Stimulated activated CD8-positive, alpha-beta memory T cell treated with anti-CD3 and anti-CD28 coated beads, Interleukin-7, amount 100 ng/mL, for 1 hour (primary cell): ENCODE measurements at places on chromosomes 12 and 14.

- DNase-seq, result no peak
Observed at GRCh38 chr14:31582836-31583452, 21.7 kb downstream of the NUBPL start.

- no peak for DNase-seq
Observed at GRCh38 chr12:121811434-121812319, 7.9 kb downstream of the SETD1B start.

- no peak for DNase-seq
Observed at GRCh38 chr12:64780531-64781279, 21.5 kb upstream of the GNS start.

DNA sequence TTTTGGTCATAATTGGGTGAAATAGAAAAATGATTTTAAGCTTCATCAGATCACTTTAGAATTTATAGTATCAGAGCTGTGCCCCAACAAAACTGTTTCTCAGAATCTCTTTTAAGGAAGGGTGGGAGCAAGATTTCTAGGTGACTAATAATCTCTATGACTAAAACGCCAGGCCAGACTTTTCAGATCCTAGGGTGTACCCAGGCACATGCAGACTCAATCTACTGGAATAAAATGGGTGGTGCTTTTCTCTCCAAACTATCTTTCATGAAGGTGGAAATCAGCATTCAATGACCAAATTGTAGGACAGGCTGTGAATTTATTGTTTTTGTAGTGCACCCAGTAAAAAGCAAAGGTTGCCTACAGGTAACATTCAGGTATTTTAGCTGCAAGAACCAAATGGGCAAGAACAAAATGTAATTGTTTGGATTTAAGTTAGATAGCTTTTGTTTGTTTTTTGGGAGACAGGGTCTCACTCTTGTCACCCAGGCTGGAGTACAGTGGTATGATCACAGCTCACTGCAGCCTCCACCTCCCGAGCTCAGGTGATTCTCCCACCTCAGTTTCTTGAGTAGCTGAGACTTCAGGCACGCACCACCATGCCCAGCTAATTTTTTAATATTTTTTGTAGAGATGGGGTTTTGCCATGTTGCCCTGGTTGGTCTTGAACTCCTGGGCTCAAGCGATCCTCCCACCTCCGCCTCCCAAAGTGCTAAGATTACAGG, 49.5 kb downstream of the PPP2R5C start:
- no peak for DNase-seq

DNA sequence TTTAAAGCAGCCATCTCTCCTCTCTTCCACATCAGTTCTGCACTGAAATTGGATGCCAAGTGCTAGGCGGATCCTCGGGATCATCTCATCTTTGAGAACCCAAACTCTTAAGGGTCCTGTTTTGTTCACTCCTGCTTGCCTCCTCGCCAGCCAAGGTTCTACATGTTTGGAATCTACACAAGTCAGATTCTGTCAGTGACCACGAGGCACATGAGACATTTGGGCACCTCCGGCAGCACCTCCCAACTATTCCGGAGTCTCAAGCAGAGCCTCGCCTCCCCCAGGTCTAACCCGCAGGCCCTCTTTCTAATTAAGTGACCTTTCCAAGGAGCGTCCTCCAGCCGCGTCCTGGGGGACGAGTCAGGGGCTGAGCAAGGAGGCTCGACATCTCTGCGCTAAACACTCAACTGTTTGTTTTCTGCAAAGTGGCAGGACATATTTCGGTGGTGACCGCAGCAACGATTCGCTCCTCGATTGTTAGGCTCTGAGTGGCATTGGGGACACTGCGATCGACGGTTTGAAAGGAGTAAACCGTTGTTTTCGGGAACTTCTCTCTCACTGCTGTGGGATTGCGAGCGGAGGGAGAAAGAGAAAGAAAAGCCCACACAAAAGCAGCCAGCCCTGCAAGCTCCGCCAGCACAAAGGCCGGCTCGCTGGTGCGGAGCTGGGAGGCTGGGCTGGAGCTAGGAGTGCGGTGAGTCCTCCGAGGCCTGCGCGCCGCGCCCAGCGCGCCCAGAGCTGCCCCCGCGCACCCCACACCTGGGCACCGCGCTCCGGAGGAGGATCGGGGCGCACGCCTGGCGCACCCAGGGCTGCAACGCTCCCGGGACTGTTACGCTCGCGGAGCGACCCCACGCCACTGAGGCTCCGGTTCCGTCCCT, 640 bp downstream of the ARMH4 start:
- no peak for DNase-seq

- no peak for DNase-seq
Observed at GRCh38 chr12:111409403-111409779, 3.7 kb downstream of the SH2B3 start.

DNA sequence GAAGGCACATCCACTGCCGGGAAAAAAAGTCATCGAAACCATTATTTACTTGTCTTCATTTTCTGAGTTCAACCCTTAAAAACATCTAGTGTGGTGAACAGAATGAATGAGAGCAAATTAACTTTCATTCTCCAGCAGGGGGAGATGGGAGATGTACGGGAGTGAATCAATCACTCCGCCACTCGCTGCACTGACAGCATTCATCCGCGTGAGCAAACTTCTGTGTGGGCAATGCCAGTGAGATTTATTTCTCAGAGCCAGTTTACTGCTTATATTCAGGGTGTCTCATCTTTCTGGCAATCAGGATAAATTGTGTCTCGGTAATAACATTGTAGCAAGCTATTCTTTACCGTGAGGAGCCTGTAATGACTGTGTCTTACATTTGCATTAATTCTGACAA, 463.6 kb upstream of the MIS18BP1 start:
- no peak for DNase-seq

- DNase-seq, result no peak
Observed at GRCh38 chr14:54085841-54086240, 129.2 kb upstream of the BMP4 start.

DNA sequence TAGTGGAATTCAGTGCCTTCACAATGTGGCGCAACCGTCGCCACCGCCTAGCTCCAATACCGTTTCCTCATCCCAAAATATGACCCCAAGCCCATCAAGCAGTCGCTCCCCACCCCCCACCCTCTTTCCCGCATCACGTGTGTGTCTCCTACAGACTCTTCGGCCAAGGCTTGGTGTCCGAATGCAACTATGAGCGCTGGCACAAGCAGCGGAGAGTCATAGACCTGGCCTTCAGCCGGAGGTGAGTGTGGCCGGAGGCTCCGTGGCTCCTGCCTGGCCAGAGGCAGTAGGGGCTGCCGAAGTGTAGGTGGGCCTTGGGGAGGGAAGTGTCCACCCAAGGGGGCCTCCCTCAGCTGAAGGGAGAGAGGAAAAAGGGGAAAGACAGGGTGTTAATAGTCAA, 15.8 kb downstream of the CYP46A1 start:
- DNase-seq, result no peak

DNA sequence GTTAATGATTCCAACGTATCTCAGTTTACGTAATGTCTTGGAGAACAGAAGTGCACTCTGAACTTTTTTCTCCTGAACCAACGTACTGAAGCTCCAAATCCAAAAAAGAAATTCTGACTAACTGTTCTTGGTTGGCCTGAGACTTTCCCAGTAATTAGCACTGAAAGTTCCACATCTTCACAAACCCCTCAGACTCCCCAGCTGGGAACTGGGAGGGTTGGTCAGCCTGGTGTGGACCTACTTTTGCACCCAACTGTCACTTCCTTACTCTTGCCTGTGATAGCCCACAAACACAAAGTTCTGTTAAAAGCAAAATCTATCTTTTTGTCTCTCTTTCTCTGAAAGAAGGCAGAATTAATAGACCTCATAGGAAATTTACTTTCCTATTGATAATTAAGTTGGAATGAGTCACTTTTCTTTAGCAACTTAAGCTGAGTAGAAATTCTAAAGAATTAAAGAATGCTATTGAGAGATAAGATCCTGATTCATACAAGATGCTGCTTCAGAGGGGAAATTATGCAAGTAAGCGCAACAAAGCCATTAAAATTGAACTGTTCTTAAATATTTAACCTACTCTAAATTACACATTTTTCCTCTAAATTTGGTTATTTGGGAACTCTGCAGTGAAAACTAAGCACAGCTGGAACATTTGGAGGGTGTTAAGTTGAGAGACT, 155.0 kb downstream of the EPS8 start:
- DNase-seq, result no peak

- DNase-seq, result peak; percentile 75
Observed at GRCh38 chr14:104932676-104933631, 8.3 kb downstream of the PLD4 start.

- no peak for DNase-seq
Observed at GRCh38 chr14:77106666-77107065, 8.6 kb downstream of the CIPC start.
